ENCODE measurements at places on chromosomes 7 and 10.

DNA sequence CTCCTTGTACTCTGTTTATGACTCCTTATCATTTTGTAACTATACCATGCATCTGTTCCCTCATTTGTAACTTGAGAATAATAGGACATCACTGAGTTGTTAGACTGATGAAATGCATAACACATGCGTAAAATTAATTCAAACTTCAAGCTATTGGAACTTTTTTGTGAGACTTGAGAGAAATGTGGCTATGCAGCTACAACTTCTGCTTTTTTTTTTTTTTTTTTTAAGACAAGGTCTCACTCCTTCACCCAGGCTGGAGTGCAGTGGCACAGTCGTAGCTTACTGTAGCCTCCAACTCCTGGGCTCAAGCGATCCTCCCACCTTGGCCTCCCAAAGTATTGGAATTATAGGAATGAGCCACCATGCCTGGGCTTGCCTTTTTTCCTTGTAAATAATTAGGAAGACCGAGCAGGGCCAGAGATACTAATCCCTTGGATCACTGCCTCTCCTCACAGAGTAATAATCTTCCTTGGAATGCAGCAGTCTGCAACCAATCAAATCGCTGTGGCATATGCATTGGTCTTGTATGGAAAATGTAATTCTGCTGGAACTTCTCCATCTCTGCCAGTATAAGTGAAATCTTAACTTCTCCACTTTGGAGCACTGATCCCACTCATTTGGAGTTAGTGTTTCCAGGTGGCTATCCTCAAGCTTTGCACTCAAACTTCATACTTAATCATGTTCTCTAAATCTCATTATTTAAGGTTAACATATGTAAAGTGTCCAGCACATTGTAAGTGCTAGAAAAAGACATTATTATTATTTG lies 2.0 kb upstream of the PANK1 start:
- no peak for DNase-seq

DNA sequence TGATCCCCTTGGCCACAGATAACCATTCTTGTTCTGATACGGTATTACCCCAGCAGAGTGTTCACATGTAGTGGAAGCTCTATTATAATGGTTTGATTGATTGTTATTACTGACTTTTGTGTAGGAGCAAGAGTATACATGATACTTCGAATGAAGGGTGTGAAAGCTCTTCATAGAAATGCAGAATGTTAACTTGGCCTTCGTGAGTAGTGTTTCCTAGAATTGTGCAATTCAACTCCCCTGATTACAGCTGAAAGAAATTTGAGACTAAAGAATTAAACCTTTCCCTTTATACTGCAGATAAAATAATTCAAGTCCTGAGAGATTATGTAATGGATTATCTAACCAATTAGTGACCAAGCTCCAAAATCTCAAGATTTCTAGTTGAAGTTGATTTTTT lies 38.2 kb downstream of the MKLN1 start:
- DNase-seq, result no peak

DNA sequence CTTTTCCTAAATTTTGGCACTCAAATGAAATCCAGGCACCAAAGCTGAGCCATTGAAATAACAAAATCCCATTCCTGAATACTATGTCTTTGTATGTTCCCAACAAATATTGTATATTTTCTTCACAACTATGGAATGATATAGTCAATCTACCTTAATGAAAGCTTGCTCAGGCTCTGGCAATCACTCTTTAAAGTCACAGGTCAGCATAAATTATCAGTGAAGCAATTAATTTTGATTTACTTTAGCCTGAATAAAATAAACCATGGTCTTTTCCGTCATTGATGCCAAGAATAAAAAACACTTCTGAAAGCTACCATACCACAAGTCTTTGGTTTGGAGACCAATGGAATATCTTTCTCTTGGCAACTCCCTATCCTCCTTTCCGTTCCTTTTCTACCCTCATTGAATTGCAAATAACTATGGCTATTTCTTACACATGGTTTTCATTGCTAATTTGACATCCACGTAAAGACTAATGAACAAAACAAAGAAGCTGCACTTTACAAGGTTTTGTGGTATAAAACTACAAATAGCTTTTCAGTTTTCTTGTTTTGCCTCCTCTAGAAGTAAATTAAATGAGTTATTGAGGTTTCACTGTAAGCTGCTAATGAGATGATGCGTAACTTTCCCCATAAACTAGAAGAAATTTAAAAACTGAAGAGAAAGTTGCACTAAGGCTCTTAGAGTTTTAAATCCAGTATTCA lies 166.6 kb downstream of the TAX1BP1 start:
- DNase-seq, result no peak

DNA sequence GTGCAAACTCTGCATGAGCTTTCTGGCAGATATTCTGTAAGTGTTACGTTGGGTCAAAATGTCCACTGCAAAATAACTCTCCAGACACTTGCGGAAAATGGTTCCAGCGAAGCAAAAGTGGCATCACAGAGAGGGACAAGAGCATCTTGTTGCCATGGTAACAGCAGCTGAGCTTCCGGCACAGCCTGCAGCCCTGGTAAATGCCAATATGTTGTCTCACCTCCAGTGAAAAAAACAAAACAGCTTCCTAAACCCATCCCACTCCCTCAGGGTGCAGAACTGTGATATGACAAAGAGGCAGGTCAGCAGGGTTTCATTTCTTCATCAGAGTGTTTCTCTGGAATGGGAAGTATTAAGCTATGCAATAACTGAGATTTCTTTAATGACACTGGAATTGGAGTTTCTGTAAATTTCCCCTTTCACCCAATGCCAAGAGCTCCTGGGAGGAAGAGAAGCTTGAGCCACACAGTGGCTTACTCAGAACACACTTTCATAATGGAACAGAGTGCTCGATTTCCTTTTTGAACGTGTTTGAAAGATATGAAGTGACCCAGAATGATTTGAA lies 65.6 kb downstream of the FOXI2 start:
- no peak for DNase-seq

DNA sequence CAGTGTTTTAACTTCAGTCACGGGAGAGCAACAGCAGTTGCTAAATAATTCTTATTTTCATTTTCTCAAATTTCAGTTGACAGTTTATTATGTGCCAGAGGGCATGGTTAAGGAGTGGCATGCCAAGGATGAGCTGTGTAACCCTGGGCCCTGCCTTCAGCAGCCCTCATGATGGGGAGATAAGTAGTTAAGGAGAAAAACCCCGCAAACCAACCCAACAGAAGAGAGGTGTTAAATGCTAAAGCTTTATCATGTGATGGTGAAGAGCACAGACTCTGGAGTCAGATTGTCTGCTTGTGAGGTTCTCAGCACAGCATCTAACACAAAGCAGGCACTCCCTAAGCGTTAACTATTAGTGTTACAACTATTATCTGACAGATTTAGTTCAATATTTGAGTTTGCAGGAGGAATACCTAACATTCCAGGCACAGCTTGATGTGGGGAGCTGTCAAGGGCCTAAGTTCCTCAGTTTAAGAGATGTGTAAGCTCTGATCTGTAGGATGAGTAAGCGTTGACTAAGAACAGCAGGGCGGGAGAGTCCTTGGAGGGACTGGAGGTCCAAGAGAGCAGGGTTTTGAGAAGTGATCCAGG lies 29.6 kb downstream of the STAM start:
- no peak for DNase-seq

DNA sequence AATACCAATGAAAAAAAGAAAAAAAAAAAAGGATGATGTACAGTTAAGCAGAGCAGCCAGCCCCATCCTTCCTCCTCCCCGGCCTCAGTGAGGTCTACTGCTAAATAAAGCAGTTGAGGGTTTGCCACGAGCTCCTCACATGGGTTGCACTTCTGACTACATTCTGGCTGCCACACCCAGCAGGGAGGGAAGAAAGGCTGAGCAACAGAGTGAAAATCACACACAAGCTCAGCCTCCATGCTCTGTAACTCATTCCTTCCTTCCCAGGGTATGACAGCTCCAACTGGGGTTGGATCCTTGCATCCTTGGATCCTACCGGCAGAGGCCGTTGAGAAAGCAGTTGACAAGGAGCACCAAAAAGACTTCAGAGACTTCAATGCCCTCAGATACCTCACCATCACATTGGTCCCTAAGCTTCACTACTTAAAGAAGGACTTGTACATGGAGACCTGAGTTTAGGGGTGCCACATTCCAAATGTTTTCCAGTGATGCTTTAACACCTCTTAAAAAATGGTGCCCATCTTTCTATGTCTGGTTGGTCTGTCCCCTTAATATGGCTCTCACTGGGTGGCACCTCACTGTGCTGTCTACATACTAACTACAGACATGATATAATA lies 52.9 kb upstream of the PIK3CG start:
- DNase-seq, result peak; percentile 24

GRCh38 chr10:98610301-98610700 lies 163.6 kb upstream of the HPS1 start:
- no peak for DNase-seq

GRCh38 chr7:54663603-54664234 lies 95.3 kb downstream of the SEC61G start:
- DNase-seq, result no peak

DNA sequence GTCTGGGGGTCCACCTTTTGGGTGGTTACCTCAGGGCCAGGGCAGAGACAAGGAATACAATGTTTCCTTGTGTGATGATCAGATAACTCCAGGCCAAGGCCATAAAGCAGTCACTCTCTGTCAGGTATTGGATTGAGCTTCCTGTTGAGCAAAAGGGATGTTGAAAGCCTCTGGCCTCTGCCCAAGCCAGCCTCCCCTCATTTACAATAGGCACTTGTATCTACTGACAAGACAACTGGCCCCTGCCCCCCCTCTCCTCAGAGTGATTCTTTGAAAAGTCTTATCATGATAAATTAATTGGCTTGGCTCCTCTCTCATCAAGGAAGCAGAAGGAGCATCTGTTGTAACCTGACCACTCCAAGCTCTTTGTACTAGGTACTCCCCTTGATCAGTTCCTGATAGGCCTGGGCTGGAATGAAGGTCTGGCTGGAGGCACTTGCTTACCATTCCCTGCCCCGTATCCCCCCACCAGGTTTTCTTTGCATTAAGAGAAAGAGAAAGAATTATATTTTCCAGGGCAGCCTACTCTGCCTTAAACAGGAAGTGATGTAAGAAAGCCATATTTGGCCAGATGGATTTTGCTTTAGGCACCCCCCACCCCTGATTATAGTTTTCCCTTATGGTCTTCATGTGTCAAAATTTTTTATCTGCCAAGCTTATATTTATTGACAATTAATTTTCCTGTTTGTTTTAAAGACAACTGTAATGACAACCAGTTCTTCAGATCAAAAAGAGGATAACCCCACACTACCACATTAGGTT lies 42.1 kb upstream of the HPS1 start:
- DNase-seq, result no peak

DNA sequence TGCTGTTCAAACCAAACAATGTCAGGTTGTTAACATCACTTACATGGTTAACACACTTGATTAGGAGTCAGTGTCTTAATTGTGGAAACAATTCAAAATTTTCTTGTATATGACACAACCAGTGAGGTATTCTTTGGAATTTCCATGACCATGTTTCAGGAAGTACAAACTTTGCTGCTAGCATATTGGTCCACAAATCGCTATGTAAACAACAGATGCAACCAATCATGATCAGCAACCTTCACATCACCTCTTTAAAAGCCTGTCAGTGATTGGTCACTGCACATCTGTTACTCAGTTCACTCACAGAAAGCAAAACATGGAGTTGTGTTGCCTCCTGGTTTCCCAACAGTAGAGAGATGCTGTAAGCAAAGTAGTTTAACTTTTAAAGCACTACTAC lies 108.9 kb upstream of the FAM3C start:
- no peak for DNase-seq

DNA sequence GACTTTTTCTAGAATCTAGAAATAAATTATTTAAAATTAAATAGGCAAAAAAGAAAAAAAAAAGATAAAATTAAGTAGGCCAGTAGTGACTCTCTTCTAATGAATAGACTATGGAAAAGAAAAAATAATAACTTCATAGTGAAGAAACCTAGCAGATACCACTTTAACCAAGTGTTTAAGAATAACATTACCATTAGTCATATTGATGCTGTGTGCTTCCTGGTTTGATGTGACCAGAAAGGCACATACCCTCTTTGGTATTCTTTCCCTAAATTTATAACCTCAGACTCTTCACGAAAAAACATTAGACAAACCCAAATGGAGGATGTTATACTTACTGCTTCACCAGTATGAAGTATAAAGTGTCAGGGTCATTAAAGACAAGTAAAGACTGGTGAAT lies 42.6 kb downstream of the KIF20B start:
- DNase-seq, result no peak

Data from CD4-positive, alpha-beta T cell treated with Interleukin-2 at 100 ng/mL for 4 hours (primary cell).